ENCODE measurements at places on chromosomes 5 and 9.

- no peak for DNase-seq
These were observed 364.4 kb upstream of the KIF2A start for GRCh38 chr5:61941637-61942036.

- no peak for DNase-seq
These were observed 42.9 kb downstream of the PDCD1LG2 start for GRCh38 chr9:5553211-5553610.

DNA sequence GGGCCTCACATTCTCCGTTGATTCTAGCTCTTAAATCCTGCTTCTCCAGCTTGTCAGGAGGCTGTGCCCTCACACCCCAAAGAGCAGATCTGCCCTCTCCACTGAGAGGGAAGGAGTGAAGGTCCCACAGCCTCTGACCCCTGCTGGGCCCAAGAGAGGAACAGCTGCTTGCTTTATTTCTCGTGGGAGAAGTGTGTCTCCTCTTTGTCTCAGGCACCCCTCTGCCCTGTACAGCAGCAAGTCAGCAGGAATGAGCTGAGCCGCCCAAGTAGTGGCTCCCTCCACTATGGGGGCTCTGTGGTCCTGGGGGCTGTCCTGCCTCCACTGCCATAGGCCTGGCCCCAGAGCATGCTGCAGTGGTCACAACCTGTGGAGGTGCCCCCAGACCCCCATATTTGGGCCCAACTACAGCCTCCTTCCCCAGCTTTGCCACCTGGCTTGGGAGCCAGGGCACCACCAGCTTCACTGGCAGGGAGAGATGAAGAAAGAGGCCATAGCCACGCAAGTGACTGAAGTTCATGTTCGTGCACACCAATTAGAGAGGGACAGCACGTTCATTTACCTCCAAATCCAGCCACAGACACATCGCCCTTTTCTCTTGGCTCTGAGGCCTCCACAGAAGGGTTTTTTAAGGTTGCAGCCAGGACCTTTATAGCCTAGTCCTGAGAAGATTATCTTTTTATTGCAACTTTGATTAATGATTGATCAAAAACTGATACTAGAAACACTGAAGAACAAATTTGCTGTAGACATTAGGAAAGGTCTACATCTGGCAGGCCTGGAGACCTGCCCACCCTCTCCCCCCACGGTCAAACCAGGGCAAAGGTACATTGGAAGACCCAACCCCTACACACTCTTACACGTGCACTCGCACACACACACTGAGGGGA is 27.5 kb downstream of the IRF1 start:
- DNase-seq = no peak

- no peak for DNase-seq
These were observed 15.9 kb downstream of the ENG start for GRCh38 chr9:127838375-127839078.

DNA sequence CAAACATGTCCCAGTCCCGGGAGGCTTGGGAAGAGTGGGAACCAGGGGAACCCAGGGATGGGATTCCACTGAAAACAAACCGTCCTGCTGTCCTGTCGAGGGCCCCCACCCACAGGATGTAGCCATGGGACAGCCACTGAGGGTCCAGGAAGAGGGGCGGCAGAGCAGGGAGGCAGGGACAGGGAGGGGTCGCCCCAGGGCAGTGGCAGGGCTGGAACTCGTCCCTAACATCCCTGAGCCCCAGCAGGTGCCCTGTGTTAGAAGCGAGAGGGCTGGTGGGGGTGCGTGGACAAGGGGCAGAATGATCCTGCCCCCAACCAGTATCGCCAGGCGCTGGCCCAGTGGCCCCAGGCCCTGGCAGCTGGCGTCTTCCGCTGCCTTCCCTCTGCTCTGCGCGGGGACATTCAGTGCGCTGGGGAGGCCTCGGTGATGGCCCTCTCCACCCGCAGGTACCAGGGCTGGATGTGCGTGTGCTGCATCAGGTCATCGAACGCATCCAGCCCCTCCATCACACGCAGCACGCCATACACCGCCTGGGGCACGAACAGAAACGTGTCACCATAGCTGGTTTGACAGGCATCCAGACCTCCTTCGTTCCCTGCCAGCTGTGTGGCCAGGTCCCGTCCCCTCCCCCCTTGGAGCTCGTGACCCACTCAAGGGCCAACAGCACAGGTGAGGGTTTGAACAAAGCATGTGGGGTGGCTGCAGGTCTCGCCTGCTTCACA is 6.6 kb downstream of the PTGES2 start:
- no peak for DNase-seq

- no peak for DNase-seq
These were observed 59.2 kb downstream of the NDST1 start for GRCh38 chr5:150567031-150567717.

GRCh38 chr5:132225165-132226032 is 2.3 kb downstream of the P4HA2 start:
- DNase-seq = peak; percentile 21

GRCh38 chr9:112789473-112789872 is 38.9 kb downstream of the SNX30 start:
- no peak for DNase-seq

GRCh38 chr9:119441338-119441737 is 72.1 kb upstream of the BRINP1 start:
- no peak for DNase-seq

- DNase-seq = no peak
These were observed 16.0 kb downstream of the SLC22A5 start for GRCh38 chr5:132385326-132386105.

DNA sequence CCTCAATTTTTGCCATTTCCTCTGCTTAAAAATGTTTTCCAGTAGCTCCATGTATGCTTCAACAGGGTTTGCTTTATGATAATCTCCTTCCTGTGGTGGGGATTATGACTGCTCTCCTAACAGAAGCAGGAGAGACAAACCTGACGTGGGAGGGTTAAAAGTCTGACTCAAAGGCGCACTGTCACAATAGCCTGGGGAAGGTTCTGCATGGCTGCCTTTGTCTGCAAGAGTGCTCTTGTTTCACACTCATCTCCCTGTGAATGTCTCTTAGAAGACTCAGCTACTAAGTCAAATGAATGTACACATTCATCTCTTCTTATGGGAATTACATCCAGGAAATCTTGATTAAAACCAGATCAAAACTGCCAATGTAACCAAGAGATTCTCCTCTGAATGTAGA is 90.9 kb upstream of the MTAP start:
- DNase-seq = no peak

DNA sequence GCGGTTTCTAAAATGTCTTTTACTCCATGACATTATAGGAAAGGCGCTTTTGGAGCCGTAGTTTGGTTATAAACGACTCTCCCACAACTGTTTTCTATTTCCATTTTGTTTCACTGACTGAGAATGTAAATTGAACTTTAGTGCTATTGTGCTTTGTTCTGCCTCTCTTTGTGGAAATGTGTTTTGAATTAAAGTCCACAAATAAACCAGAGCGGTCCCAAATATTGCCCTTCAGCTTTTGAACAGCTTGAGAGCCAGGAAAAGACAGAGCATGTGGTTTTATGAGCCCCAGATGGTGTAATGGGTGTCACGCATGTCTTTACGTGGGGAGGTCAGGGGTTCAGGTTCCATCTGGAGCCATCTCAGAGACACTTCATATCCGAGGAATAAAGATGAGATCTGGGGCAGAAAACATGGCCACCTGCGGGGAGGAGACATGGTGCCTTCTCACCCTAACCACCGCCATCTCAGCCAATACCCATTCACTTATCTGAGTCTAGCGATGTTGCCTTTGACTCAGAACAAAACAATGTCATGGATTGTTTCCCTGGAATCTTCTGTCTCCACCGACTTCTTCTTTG is 42.5 kb upstream of the ROR2 start:
- no peak for DNase-seq

- no peak for DNase-seq
These were observed 183.3 kb upstream of the PIK3R1 start for GRCh38 chr5:68032216-68032762.

DNA sequence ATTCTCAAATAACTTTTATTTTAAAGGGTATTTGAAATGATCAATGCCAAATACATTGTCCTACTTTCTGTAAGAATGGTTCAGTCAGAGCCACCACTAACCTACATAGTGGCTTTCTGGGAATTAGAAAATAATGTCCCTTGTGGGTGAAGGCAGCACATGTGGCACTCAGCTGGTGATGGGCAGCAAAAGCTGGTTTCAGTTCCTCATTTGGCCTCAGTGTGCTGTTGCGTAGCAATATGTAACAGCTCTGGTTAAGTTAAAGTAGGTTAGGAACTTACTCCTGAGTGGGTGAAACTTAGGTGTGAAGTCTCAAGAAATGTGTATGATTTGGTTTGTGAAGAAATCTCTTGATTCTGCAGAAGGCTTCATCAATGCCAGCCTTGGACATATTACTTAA is 99.6 kb upstream of the SPEF2 start:
- no peak for DNase-seq

DNA sequence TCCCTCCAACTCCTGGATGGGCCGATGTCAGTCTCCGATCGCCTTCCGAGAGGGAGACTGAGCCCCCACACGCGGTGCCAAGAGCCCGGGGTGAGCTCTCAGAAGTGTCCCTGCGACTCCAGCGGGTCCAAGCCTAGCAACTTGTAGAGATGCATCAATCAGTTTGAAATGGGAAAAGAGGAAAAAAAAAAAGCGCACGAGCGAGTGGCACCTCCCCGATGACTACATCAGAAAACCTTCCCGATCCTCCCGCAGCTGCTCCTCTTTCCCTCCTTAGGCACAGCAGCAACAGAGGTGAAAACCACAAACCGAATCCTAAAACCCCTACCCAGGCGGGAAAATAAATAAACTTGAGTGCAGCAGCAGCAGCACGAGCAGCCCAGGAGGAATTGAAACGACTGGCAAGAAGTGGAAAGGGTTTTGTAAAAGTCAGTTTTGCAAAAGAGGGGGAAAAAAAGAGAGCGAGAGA is 1.0 kb upstream of the EFNA5 start:
- no peak for DNase-seq

GRCh38 chr9:91220491-91221135 is 141.1 kb downstream of the AUH start:
- no peak for DNase-seq

DNA sequence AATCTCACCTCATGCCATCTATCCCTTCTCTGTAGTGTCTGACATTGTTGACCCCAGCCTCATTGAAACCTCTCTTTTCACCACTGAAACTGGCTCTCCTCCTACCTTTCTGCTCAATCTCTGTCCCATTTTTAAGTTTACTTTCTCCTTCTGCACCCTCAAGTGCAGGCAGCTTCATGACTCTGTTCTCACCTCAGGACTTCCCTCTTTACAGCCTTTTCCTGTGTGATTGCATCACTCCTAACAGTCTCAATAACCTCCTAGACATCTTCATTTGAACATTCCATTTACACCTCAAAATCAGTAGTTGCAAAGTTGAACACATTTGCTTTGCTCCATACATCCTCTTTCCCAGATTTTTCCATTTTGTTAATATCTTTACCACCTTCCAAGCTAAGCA is 172.1 kb downstream of the RASEF start:
- no peak for DNase-seq

DNA sequence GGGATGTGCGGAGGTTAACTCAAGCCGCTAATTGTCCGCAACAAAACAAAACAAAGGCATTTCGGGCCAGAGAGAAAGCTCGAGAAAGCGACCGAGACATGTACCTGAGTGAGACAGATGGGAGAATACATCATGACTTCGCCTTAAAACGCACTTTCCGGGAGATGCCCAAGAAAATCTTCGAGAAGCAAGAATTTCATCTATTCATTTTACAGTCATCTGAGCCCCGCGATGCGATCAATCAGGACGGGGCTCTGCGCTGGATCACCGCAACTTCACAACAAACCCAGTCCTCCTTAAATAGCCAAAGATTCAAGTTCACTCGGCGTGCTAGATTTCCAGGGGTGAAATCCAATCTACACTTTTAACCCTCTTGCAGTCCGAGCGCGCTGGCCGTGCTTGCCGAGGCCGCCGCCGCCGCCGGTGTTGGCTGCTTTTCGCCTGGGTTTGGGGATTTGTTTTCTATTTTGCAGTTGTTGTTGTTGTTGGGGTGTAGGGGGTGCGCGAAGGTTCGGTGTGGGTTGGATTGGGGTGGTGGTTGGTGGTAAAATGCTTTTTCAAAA is 482 bp downstream of the NFIB start:
- DNase-seq = no peak

DNA sequence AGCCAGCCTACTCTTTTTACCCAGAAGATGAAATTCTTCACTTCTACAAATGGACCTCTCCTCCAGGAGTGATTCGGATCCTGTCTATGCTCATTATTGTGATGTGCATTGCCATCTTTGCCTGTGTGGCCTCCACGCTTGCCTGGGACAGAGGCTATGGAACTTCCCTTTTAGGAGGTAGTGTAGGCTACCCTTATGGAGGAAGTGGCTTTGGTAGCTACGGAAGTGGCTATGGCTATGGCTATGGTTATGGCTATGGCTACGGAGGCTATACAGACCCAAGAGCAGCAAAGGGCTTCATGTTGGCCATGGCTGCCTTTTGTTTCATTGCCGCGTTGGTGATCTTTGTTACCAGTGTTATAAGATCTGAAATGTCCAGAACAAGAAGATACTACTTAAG is 16.6 kb downstream of the OCLN start:
- no peak for DNase-seq

DNA sequence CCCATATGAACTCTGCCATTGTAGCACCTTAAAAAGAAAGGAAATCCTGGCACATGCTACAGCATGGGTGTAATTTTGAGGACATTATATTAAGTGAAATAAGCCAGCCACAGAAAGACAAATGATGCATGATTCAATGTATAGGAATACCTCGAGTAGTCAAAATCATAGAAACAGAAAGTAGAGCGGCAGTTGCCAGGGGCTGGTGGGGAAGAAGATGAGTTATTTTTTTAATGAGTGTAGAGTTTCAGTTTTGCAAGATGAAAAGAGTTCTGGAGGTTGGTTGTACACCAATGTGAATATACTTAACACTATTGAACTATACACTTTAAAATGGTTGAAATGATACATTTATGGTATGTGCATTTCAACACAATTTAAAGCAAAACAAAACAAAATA is 133.0 kb downstream of the ZDHHC21 start:
- no peak for DNase-seq

DNA sequence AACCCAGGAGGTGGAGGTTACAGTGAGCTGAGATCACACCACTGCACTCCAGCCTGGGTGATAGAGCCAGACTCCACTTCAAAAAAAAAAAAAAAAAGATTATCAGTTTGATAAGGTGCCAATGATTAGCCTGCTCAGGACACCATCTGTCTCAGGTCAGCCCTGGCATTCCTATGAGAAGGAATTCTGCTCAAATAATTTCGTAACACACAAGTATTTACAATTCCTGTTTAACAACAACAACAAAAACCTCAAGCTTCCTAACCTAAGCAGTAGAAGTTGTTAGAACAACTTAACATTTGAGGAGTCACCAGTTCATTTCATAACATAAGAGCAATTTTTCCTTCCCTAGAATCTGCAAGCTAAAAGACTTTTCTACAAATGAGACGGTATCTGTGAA is 85.0 kb downstream of the LHFPL2 start:
- DNase-seq = no peak

DNA sequence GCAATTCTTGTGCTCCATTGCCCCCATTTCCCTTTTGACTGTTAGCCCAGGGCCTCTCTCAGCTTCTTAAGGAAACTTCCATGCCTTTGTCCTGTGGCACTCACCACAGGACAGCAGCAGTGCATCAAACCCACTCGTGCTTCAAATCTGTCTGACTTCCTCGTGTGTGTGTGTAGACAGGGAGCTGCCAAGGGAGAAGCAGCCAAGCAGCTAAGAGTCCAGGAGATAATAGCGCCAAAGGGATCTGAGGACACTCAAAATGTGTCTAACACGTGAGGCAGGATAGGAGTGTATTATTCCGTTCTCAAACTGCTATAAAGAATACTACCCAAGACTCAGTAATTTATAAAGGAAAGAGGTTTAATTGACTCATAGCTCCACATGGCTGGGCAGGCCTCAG is 44.8 kb downstream of the CDK7 start:
- no peak for DNase-seq

Measured in stimulated activated CD4-positive, alpha-beta T cell treated with anti-CD3 and anti-CD28 coated beads, Interleukin-15, amount 100 ng/mL, for 1 hour (primary cell).